Esophagus mucosa (tissue), 1 donor: ENCODE measurements at places on chromosomes 3 and 15. TPM values are rescaled to one million over a fixed set of nuclear protein-coding genes. Genes with fewer than 3 reads are reported as not detected.

PRR20G gene
- total RNA-seq = not detected

LRRC31 gene
- total RNA-seq = not detected

SCG5 gene
- 0.80 TPM for total RNA-seq

SLC9C1 gene
- not detected for total RNA-seq

SMCO1 gene
- not detected for total RNA-seq

SERINC4 gene
- total RNA-seq = 0.36 TPM

BCL6 gene
- 40.1 TPM for total RNA-seq

RBP2 gene
- not detected for total RNA-seq

ZNF80 gene
- total RNA-seq = not detected

DNAH1 gene
- 1.6 TPM for total RNA-seq

WDR49 gene
- 0.16 TPM for total RNA-seq

IQCH gene
- total RNA-seq = 1.4 TPM

FILIP1L gene
- total RNA-seq = 2.3 TPM

CA12 gene
- total RNA-seq = 138 TPM
